ENCODE measurements at places on chromosomes 16 and 17.
A peak's percentile ranks its signal among the peaks of the same experiment; 100 is the strongest.

DNA sequence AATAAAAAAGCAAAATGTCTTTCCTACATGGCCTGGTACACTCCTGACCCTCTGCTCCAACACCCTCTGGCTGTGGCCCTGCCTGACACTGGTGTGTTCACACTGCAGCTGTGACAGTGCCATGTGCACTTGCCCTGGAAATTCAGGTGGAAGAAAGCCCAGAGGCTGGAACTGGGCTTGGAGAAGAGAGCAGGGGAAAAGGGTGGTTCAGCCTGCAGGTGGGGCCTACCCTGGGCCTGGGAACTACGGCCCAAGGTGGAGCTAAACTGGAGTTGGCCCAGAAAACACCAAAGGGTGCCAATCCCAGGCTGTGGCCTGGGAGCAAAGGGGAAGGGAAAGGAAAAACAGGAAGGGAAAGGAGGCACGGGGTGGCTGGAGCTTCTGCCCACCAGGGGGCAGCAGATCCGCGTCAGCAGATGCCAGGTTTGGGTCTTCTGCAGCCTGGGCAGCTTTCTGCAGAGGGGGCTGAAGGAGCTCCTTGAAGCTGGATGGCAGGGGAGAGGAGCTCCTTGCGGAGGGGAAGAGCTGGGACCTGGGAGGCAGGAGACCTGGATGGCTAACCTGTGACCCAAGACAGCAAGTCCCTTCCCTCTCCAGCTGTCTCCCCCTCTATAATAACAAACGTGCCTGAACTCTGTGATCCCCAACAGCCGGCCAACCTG is 15.4 kb upstream of the CTCF start:
- peaks cover 24% of the 10 kb centered on the region for H3K4me1 ChIP-seq
- H3K27me3 ChIP-seq, result no peaks in the 10 kb centered on the region
- H3K27ac ChIP-seq, result peak overlapping the region; percentile 67
- H3K36me3 ChIP-seq, result peaks cover 39% of the 10 kb centered on the region
- DNase-seq, result peak; percentile 90
- no peak overlapping the region for H3K4me3 ChIP-seq

DNA sequence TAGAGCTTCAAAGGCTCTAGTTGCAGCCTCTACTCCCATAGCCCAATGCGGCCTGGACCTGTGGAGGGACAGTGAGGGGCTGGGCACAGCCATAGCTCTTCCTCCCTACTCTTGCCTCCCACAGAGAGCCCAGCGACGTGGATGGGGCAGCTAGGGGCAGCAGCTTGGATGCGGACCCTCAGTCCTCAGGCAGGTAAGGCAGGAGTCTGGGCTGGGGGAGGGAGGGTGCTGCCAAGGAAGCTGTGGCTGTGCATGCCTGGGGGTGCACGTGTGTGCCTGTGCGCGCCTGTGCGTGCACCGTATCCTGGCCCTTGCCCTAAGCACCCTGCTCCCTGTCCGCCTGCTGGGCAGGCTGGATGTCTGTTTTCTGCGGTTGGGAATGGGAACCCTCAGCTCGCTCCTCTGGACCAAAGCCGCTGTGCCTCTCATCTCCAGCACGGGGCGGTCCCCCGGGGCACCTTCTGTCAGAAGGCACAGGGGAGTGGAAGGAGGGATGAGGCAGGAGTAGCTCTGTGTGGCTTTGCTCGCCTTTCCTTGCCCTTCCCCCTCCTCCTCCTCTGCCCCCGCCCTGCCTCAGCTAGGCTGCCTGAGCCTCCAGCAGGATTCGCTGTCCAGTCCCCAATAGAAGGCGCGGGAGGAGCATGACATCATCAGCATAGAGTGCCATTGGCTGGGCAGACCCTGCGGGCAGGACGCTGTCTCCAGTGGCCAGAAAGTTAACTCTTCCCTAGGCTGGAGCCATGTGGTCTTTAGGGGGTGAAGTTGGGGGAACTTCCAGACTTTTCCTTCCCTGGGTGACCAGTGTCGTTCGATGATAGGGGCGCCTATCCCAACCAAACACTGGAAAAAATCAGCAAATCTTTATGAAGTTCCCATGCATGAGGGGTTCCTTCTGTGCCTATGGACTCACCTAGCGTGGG is 797 bp downstream of the PRCD start:
- H3K4me1 ChIP-seq, result peaks cover 28% of the 10 kb centered on the region
- peaks cover 5% of the 10 kb centered on the region for H3K27me3 ChIP-seq
- H3K36me3 ChIP-seq, result no peaks in the 10 kb centered on the region
- DNase-seq, result peak; percentile 92
- H3K27ac ChIP-seq, result peak overlapping the region; percentile 71

DNA sequence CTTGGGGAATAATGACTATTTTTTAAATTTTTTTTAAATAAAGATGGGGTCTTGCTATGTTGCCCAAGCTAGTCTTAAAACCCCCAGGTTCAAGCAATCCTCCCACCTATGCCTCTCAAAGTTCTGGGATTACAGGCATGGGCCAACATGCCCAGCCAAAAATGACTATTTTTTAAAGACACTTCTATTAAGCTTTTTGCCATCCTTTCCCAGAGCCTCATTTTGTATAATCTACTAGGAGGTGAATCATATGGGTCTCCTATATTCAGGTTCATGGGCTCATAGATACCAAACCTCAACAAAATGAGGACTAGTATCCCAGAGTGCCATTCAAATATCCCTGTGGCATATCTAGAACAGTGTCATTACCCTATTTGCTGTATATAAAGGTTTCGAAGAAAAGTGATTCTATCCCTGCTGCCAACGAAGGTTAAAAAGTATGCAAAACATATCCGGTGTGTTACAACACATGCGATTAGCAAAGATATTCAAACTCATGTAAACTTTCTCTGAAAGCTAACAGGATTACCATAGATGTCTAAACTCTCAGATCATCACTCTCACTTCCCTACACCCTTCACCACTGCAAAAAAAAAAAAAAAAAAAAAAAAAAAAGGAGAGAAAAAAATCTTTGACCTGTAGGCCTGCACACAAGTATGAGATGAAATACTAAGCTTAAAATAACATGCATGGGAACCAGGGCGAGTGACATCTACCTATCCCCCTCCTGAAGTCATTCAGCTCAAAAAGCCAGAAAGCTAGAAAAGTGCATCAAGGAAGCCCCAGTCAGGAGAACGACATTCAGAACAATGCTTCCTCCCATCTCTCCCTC is 23.5 kb downstream of the XPO6 start:
- DNase-seq, result no peak
- H3K4me3 ChIP-seq, result no peak overlapping the region
- no peaks in the 10 kb centered on the region for H3K27me3 ChIP-seq
- H3K27ac ChIP-seq, result no peak overlapping the region
- H3K4me1 ChIP-seq, result peaks cover 5% of the 10 kb centered on the region
- H3K36me3 ChIP-seq, result no peaks in the 10 kb centered on the region

DNA sequence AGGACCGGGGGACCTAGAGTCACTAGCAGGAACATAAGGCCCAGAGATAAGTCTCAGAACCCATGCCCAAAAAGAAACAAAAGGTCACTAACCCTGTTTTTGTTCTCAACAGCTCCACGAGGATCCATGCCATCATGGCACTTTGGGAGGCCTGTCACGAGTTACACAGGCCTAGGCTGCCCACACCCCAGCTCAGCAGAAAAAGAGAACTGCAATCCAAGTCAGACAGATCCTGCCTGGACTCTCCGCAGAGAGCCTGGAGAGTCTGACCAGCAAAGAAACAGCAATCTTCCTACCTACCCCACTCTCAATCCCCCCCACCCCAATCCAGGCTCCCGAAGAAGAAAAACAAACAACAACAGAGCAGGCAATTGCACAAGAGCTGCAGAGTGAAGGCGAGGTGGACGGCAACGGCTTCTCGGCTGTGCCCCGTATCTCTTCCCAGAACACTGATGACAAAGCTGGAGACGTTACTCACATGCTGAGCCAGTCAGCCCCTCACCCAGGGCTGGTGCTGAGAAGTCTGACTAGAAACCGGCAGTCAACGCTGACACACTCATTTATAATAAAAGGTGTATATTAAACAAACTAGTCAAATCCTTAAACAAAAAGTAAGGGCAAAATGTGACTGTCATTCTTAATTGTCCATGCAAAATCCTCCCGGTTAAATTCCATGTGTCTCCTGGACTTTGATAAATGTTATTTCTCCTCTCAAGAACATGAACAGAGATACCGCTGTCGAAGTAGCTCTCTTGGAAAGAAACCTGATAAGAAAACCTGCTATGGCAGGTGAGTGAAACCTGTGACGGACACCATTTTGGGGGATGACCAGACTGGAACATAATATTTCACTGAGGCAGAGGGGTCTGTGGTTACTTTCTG is 89.3 kb downstream of the SMG6 start:
- peaks cover 19% of the 10 kb centered on the region for H3K4me1 ChIP-seq
- peaks cover 8% of the 10 kb centered on the region for H3K36me3 ChIP-seq
- no peak overlapping the region for H3K4me3 ChIP-seq
- DNase-seq, result no peak

- H3K4me3 ChIP-seq, result peak overlapping the region; percentile 89
- H3K27ac ChIP-seq, result peak overlapping the region; percentile 65
- H3K36me3 ChIP-seq, result peaks cover 5% of the 10 kb centered on the region
- no peak for DNase-seq
- peaks cover 8% of the 10 kb centered on the region for H3K4me1 ChIP-seq
Measured at GRCh38 chr17:82696259-82696658, 2.2 kb downstream of the RAB40B start.

DNA sequence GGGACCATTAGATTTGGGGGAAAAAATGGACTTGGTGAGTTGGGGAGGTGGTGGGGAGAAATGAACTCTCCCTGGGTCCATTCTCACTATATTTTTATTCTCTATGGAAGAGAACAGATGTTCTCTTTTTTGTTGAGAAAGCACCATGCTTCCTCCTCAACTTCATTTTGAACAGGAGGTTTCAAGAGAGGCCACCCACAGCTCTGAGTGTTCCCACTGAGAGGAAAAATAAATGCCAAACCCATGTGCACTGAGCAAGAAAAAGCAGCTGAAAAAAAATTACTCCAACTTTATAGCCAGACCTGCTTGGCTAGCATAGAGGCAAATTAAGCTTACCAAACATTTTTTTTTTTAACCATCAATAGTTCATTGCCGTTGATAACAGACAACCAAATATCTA is 883.6 kb downstream of the KCNJ2 start:
- H3K36me3 ChIP-seq, result no peaks in the 10 kb centered on the region
- H3K27ac ChIP-seq, result no peak overlapping the region
- no peaks in the 10 kb centered on the region for H3K4me1 ChIP-seq
- no peak for DNase-seq
- no peak overlapping the region for H3K4me3 ChIP-seq

Data from stomach (tissue), 19 donors.